ENCODE measurements at places on chromosomes 3 and 15.

DNA sequence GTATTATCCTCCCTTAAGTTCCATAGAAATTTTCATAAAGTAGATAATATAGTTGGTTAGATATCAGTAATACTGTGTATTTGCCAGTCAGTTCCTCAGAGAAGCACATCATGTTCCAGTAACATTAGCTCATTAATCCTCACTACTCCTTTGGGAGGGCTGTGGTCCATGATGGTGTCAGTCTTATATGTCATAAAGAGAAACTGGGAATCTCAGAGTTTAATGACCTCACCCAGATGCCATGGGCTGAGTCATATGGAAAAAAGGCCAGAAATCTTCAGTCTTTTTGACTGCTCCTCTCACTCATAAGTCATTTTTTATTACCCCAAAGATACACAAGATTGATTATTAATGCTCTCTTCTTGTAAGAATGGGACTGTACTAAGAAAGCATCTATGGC is 188.6 kb downstream of the CHL1 start:
- no peak for DNase-seq

GRCh38 chr3:21734746-21735145 is 16.3 kb downstream of the ZNF385D start:
- DNase-seq = no peak

GRCh38 chr15:57816599-57816998 is 110.1 kb downstream of the POLR2M start:
- DNase-seq = no peak

GRCh38 chr15:79244876-79245275 is 37.6 kb upstream of the ANKRD34C start:
- DNase-seq = no peak

- DNase-seq = no peak
Measured at GRCh38 chr3:197076415-197076814, 46.8 kb upstream of the MELTF start.

DNA sequence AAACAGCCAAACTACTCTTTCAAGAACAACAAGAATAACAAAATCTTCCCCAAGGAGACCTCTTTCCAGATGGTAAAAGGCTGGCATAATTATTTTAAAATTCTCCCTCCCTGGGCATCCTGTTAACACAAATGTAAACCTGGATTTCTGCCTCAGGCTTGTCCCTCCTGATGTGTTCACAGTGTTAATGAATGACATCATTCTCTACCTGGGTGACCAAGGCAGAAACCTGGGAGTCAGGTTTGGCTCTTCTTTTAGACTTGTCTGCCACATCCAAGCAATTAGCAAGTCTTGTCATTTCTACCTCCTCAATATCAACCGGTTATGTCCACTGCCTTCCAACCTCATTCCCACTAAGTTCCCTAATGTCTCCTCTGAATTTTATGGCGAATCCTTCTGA is 368.7 kb upstream of the TBL1XR1 start:
- no peak for DNase-seq

DNA sequence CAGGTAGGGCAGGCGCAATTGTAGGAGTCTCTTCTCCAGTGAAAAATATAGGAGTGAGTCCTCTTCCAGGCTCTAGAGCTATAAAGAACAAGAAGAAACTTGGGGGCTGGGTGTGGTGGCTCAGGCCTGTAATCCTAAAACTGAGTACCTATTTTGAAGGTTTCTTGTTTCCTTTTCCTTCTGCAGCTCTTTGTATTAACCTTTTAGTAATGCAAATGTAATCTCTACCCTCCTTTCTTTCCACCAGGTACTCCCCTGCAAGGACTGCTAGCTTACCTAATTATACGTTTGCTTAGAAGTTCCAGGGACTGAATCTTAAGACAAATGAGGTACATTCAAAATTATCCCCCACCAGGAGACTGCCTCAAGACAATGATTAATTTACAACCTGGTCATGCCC is 75.9 kb downstream of the CD47 start:
- DNase-seq = no peak

DNA sequence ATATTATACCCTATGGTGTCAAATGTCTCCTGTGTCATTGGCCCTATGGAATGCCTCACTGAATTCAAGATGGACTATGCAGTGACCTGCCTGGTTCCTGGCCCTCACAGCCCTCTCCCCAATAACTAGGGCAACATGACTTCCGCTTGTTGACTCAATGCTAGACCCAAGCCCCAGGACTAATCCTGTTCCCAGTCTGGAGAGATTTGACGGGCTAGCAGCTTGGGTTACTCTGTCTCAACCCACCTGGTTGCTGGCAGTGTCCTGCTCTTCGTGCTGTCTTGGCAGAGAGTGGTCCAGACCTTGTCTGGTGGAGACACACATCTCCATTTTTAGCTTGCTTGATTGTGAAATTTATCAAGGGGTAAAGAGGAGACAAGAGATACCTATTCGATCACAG is 135.8 kb upstream of the HES1 start:
- no peak for DNase-seq
